Stimulated activated CD8-positive, alpha-beta memory T cell treated with anti-CD3 and anti-CD28 coated beads, Interleukin-2, amount 100 ng/mL, for 1 hour (primary cell): ENCODE measurements at places on chromosomes 1 and 21.

GRCh38 chr1:151371370-151372057, 991 bp downstream of the SELENBP1 start:
- no peak for DNase-seq

GRCh38 chr1:22731924-22732720, 21.5 kb downstream of the EPHB2 start:
- DNase-seq: no peak

DNA sequence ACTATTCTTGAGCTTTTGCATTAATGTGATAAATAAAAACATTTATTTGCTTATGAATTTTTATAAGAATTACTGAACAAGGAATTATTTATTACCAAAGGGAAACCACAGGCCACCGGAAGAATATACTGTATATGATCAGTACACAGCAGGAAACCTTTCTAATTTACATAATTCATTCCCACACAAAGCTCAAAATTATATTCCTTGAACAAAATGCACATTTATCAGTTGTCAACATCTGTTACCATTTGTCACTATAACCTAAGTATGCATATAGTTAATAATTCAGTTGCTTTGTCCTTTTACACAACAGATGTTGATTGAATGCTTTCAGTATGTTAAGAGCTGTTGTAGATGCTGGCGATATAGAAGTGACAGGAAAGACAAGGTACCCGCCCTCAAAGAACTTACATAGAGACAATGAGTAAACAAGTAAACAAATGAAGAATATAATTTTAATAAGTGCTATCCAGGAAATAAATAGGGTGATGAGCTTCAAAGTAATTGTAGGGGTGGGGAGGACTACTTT, 27.2 kb downstream of the VPS45 start:
- no peak for DNase-seq

GRCh38 chr1:21325731-21326387, 35.6 kb upstream of the ECE1 start:
- DNase-seq: no peak

GRCh38 chr1:218501161-218501560, 156.0 kb downstream of the TGFB2 start:
- DNase-seq: no peak

DNA sequence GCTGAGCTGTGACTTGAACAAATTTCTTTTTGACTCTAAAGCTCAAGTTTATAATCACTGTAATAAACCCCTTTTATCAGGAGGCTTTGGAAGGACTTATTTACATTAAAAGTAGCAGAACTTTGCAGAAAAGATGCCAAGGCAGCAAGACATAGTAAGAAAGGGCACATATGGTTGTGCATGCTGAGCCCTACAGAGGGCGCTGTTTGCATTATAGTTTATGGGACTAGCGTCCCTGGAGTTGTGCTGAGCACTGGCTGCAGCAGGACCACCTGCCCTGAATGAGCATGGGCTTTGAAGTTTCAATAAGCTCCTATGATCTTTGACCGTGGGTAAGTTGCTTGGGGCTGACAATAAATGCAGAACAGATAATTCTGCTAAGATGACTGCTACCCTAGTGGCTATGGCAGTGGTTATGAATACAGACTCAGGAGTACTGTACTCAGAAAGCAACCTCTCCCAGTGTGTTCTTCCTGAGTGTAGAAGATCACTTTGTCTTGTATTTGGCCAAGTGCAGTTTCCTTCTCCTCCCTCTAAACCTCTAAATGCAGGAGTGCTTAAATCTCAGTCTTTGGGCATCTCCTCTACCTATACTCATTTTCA, 45.4 kb upstream of the USP1 start:
- DNase-seq: no peak

- no peak for DNase-seq
Measured at GRCh38 chr1:117702654-117703053, 96.8 kb downstream of the TENT5C start.

GRCh38 chr1:6638226-6638625, 13.6 kb downstream of the THAP3 start:
- DNase-seq: no peak

DNA sequence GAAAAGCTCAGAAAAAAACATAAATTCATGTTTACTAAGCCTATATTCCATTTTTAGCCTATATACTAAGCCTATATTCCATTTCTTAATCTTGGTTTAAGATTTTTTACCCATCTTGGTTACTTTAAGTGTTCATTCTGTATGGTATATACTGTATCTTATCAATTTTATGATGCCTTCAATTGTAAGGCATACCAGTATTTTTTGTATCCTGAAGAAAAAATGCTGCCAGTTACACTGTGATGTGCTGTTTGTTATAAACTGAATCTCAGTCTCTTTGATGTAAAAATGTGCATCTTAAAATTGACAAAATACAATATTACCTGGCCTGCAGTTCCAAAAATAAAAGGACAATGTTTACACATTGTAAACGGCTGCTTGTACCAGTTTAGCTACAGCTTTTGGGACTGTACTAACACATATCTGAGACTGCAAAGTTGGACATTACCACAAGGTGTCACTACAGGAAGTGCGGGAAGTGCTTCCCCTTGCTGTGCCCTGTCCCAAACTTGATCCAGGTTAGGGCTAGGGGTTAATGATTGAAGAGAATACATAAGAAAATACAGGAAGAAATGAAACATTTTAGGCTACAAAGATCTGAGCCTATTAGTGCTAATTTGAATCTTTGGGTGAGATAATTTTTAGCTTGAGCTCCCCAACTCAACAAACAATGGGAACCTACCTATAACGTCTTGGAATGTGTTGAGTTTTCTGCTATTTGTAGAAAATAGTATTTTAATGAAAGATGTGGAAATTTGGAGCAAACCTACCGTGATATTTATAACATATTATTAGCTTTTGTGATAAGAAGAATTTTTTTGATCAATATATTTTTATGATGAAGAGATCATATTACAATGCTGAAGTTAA, 108.9 kb downstream of the LBR start:
- DNase-seq: no peak

- DNase-seq: no peak
Measured at GRCh38 chr1:16921391-16922185, at the start of gene CROCC. Gene CROCC (plus strand): TSS chr1:16921931. CDS start chr1:16922019, 88 bp downstream.

- no peak for DNase-seq
Measured at GRCh38 chr1:154313066-154313356, 7.9 kb upstream of the AQP10 start.

DNA sequence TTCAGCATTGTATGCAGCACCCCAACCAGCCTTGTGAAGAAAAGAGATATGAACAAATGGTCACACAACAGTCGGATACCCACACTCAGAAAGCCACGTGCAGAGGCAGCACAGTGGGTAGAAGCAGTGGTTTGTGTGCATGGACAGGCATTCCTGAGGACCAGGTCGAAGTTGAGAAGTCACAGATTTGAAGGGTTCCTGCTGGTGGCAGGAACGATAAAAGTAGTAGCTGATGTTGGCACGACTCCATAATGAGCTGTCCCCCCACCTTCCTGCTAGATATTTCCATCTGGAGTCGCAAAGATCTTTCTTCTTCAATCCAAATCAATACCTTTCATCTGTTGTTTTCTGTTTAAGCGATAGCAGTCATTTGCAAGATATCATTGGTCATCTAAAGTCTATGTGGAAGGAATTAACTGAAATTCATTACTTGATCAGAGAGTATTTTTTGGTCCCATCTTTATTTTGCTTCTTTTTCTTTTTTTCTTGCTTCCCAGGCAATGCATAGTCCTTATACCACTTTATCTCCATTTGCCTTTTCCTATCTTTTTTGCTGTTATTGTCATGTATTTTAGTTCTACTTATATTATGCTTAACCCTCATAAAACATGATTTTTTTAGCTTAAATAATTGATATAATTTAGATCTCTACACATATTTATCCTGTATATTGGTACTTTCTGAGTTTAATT, 176.4 kb downstream of the DHRS3 start:
- no peak for DNase-seq

DNA sequence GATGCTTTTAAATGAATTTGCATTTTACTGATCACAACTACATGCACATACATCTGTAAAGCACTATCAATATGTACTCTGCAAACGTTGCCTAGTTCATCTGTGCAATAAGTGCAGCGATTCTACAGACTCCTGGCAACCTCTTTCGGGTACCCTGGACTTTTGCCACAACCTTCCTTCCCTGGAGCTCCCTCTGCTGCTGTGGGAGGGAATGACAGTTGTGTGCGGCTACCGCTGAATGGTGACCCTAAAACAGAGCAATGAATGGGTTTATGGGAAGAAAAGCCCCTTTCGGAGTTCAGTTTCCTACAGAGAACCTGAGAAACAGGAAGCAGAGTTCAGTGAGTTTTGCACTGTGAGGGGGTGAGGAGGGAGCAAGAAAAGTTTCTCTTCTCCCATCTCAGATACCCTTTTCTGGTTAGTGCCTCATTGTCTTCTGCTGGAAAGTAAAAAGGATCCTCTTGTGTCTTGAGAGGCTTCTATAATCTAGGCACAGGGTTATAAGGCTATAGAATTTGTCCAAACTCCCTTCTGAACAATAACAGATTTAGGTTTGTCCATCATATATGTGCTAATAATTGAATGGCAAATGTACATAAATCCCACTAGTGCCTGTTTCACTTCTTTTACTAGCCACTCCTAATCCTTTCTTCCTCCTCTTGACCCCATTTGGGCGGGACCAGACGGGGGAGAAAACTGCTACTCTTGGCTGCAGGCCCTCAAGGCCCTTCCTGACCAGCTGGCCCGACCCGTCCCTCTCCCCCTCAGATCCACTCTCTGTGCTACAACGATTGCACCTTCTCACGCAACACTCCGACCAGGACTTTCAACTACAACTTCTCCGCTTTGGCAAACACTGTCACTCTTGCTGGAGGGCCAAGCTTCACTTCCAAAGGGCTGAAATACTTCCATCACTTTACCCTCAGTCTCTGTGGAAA, 19.8 kb upstream of the SARS1 start:
- DNase-seq: no peak

DNA sequence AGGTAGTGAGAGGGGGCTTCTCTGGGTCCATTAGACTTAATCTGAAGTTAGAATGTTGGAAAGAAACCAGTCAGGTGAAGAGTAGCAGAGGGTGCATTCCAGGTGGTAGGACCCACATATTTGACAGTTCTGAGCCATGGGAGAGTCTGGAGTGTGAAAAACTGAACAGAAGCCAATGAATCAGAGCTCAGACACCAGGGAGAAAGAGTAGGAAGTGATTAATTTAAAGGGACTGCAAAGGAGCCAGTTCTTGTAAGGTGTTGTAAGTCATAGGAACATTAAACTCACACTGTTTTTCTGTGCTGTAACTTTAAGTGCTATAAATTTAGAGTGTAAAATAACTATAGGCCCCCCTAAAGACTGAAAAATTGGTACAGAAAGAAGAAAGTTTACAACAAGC, 5.9 kb upstream of the DHX9 start:
- DNase-seq: no peak

GRCh38 chr1:168843401-168843800, 114.4 kb upstream of the DPT start:
- DNase-seq: no peak
